ENCODE measurements at places on chromosomes 6 and 20. TPM values are rescaled to one million over a fixed set of nuclear protein-coding genes. Genes with fewer than 3 reads are reported as not detected.

OR12D1 gene
- total RNA-seq: not detected

DNA sequence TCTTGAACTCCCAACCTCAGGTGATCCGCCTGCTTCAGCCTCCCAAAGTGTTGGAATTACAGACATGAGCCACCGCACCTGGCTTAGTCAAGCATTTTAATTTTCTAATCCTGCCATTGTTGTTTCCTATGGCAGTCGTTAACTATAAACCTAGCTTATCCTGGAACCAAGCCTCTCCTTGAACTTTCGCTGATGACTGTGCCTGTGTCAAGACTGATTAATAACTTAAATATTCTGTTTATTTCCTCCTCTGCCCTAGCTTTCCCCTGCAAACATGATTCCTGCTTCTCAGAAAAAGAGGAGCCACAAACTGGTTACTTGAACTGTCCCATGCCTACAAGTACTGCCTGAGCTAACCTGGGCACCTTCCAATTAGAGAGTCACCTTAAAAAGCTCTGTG, 1.5 kb downstream of the VNN1 start:
- H3K27ac ChIP-seq: peak overlapping the region; percentile 96
- H3K27me3 ChIP-seq: no peaks in the 10 kb centered on the region
- peaks cover 2% of the 10 kb centered on the region for H3K4me1 ChIP-seq
- H3K4me3 ChIP-seq: peak overlapping the region; percentile 93

- no peaks in the 10 kb centered on the region for H3K36me3 ChIP-seq
- no peak for DNase-seq
- peaks cover 4% of the 10 kb centered on the region for H3K4me1 ChIP-seq
- H3K4me3 ChIP-seq: no peak overlapping the region
Observed at GRCh38 chr6:150589852-150590251, 9.8 kb upstream of the PLEKHG1 start.

DNA sequence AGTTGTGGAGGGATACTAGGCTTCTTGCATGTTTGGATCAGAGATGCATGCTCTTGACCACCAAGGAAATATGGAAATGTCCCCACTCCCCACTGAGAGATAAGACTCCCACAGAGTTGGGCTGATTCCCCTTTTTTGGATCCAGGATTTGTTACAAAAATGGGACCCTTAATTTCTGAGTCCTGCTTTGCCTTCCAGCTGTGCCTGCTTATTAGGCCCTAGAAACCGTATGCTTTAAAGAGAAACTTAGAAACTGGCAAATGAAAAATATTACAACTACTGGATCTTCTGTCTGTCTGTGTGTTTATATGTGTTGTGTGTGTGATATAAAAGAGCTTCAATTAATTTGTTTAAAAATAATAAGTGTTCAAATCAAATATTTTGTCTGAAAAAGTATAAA, 817.6 kb upstream of the CITED2 start:
- no peak for DNase-seq
- H3K4me1 ChIP-seq: no peaks in the 10 kb centered on the region
- no peak overlapping the region for H3K4me3 ChIP-seq
- H3K27ac ChIP-seq: no peak overlapping the region

FAM110A gene
- 6.7 TPM for total RNA-seq

All from liver (tissue), 10 donors.